NCI-H1694 (cell line): ENCODE measurements at places on chromosomes 11 and 22.

DNA sequence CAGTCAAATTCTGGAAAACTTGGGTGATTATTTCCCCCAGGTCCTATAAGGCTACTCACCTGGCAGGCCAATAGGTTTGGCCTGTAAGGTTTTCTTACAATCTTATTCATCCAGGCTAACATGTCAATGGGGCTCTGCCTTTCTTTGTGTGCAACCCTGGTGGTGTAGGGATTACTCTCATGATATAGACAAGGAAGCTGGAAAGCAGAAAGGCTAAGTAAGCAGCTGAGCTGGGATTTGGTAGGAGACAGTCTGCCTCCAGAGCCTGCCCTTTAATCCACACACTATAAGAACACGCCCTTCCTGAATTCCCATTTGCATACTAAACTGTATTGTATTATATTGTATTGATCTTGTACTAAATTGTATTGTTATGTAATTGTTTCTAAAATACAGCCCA, 373.3 kb upstream of the CCDC90B start:
- DNase-seq, result no peak

DNA sequence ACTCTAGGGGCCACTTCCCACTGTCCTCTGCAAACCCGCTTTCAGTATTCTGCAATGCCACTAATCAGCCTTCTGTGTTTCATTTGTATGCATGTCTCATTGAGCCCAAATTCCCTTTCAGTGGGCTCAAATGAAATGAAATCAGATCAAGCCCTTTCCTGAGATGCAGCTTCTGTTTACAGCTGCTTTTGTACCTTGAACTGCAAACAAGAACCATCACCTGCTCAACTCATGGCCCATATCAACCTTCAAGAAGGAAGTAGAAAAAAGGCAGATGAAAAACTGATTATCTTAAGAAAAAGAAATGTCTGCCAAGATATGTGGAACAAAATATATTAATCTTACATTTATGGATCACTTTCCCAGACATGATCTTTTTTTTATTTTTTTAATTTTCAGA, 141.1 kb upstream of the ARHGAP42 start:
- DNase-seq, result no peak

DNA sequence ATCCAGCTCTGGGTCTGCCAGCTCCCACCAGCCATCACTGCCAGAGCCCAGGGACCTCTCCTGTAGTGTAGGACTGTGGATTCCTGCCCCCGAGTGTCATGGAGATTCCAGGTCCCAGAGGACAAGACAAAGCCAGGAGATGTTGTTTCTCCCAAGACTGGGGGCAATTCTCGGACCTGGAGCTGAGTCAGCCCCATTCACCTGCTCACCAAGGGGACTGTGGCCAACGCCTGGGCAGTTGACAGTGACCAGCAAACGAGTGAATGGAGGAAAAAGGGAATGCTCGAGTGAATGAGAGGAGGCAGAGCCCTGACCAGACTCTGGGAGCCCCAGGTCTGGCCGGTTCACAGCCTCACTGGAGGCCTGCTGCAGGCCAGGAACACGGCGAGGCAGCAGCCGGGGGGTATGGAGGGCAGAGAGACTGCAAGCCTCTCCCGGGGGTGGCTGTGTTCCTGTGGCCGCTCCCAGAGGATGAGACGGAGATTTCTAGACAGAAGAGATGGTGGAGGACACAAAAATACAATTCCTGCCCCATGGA, 61.3 kb upstream of the PRR5 start:
- DNase-seq, result no peak

GRCh38 chr11:79648766-79649520, 208.1 kb upstream of the TENM4 start:
- DNase-seq, result no peak

DNA sequence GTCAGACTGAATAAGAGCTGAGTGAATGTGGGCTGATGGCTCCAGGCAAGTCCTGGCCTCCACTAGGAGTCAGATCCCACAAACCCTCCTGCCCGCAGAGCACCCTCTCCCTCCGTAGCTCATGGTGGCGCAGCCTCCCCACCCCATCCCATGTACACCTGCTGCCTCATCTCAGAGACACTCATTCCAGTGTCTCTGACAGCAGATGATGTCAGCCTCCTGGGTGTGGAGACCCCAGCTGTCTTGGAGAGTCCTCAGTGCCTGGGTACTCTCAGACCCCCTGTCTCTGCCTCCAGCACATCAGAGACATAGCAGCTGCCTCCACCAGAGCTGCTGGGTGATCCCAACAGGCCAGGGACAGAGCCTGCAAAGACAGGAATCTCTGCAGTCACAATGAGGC, 9.5 kb downstream of the IGLL5 start:
- DNase-seq, result no peak

GRCh38 chr11:14902650-14903350, 10.8 kb upstream of the CYP2R1 start:
- DNase-seq, result no peak

GRCh38 chr11:126596474-126596873, 241.0 kb downstream of the ST3GAL4 start:
- no peak for DNase-seq

DNA sequence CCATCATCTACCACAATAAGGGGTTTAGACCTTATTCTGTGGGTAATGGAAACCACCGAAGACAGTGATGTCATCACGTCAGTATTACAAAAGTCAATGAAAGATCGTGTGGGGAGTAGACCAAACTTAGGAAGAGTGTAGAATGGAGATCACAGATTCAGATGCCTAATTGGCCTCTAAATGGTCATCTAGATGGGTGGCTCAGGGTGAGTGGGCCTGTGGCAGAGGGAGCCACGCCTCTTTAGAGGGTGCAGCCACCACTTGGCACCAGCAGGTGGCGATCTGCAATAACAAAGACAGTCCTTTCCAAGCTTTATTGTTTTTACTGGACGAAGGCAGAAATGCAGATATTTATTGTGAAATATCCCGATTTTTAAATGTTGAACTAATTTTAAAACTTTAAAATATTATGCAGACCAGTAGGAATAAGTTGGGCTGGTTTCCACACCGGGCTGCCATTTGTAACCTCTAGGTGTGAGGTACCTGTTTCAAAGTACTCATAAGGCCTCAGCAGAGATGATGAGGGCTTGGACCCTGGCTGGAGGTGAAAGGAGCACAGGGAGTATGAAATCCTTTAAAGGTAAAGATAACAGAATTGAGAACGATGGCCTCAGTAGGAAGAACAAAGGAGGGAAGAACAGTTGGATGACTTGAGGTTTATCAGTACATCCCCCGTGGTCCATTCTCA, 222.0 kb downstream of the DBX1 start:
- DNase-seq, result peak; percentile 14

DNA sequence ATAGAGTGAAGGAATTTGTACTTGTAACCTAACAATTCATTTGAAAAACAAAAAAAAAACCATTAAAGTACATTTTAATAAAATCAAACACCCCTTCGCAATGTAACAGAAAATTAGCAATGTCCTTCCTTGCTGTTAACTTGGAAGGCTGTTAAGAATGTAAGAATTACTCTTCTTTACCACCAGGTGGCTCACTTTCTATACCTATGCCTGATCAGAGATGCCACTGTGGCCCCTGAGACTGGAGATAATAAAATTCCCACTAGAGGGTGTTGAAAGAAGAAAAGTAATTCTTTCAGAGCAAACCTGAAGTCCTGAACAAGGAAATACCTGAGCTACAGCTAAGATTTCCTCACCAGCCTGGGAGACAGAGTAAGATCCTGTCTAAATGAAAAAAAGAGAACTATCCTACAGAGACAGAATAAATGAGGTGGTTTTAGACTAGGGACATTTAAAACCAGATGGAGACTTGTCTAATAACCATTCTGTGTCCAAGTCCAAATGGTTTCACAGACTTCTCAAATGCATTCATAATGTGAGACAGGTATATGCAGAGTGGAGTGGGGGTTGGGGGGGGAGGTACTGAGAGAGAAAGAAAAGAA, 1089.3 kb downstream of the FAM181B start:
- peak; percentile 10 for DNase-seq

GRCh38 chr22:29089507-29089906, 16.7 kb downstream of the KREMEN1 start:
- DNase-seq, result no peak

DNA sequence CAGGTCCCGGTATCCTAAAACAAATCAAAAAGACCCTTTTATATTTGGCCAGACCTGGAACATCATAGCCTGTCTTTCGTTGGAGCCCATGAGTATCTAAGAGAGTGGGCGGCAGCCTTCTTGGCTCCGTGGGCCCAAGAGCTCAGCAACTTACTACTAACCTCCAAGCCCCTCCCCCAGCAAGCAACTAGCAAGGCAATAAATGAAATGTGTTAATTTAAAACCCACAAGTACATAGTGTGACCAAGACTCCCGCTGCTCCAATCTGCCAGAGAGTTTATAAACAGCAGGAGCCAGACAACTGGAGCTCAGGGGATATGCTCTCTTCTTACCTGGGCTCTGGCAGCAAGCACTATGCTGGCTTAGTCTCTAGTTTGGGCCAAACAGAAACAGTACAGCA, 40.8 kb upstream of the CYP2D6 start:
- DNase-seq, result no peak

DNA sequence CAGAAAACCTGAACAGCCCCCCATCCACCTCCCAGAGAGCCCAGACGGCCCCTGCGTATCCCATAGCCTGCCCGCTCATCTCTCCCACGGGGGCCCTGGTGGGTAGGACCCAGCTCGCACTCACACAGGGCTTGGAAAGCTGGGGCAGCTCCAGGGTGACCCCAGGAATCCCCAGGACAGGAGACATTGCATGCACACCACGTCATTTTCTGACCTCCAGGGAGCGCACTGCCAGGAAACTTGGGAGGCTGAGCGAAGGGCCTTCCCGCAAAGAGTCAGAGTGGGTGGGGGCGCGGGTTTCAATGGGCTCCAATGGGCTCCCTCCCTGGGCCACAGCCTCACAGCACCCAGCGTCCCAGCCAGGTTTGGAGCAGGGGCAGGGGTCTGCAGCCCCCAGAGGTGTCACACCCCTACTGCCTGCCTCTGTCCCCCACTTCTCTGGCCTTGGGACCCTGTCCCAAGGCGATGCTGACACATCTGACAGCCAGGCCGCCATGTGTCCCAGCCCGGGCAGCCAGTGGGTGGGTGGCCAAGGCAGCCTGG, 8.2 kb upstream of the SYT8 start:
- DNase-seq, result no peak

GRCh38 chr11:78655561-78655960, 80.9 kb upstream of the NARS2 start:
- DNase-seq, result no peak

- DNase-seq, result no peak
These were observed 35.9 kb downstream of the PKNOX2 start for GRCh38 chr11:125200441-125200840.

DNA sequence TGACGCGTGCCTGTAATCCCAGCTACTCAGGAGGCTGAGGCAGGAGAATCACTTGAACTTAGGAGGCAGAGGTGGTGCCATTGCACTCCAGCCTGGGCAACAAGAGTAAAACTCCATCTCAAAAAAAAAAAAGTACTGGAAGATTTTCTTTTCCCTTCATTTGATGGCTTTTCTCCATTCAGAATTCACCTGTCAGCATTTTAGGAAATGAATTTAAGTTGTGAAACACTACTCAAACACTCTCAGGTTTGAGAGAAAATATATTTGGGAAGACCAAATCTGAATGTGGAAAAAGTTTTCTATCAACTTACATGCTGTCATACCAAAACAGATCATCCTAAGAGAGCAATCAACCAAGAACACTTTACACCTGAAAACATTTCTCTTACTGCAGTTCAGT, 2.7 kb downstream of the EIF4ENIF1 start:
- no peak for DNase-seq

- no peak for DNase-seq
These were observed 77.4 kb downstream of the NARS2 start for GRCh38 chr11:78497293-78497692.

- DNase-seq, result no peak
These were observed 319.5 kb upstream of the FAT3 start for GRCh38 chr11:91904792-91905785.

DNA sequence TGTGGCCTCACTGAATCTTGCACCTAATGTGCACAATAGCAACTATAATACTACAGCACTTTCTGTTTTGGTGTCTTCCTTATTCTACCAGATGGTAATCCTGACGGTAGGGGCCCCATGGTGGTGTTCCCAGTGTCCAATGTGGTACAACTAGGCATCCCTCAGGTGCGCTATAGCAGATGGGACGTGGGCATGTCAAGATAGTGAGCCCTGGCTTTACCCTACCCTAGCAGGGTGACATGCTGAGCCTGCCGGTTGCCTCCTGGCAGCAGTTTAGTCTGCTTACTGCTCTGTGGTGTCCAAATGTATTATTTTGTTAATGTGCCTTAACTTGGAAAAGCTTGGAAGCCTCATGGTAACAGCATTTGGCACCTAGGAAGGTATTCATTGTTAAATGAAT, 19.2 kb downstream of the ACO2 start:
- DNase-seq, result no peak

GRCh38 chr11:67584205-67584880, 731 bp downstream of the GSTP1 start:
- DNase-seq, result no peak

DNA sequence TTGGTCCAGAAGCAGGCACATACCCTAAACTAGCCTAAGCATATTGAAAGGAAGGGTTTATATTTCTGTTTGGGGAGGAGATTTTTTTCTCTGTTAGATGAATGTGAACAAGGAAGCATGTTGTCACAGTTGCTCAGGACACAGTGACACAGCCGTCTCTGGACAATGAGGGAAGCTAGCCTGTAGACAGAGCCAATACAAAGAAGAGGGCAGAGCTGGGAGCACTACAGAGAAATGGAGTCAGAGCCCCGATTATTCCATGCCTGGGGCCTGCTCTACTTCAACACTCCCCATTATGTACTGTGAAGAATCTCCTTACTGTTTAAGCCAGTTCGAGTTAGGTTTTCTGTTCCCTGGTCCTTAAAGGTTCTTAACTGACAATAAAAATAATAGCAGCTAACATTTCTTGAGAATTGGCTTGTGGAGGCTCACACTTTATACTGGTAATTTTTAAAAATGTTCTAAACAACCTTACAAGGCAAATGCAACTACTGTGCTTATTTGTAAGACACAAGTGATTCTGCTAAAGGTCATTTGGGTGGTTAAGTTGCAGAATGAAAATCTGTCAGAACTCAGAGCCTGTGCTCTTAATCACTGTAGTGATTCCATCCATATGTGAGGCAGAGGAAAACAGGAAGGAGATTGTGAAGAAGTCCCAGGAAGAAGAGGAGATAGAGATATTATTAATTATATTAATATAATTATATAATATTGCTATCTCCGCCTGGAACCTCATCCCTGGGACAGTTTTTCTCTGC, 58.8 kb upstream of the RRAS2 start:
- no peak for DNase-seq

DNA sequence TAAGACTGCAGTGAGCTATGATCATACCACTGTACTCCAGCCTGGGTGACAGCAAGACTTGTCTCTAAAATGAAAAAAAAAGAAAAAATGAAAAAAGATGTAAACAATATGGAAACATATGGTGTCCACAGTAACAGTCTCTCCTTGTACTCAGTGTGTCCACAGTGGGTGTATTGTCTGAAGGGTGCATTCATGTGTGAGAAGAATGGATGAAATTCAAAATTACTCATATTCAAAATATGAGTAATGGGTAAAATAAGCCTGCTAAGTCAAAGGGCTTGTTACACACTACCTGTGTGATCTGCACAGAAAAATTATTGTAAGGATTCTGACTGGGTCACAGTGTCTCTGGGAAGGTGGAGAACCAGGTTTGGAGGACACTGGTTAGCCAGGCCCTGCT, 26.9 kb downstream of the PPFIA1 start:
- no peak for DNase-seq

GRCh38 chr11:61392981-61393595, 701 bp downstream of the TMEM216 start:
- DNase-seq, result no peak

GRCh38 chr22:33923033-33923432, 2.8 kb upstream of the LARGE1 start:
- DNase-seq, result no peak

- no peak for DNase-seq
These were observed 342 bp downstream of the EFCAB6 start for GRCh38 chr22:43811777-43812148.
